ENCODE measurements at places on chromosomes 16 and 17. TPM values are rescaled to one million over a fixed set of nuclear protein-coding genes. Genes with fewer than 3 reads are reported as not detected.

The TBC1D3 gene
- total RNA-seq: not detected

The CACNA1G gene
- total RNA-seq: 5.9 TPM

The TRPV2 gene
- total RNA-seq: 4.3 TPM

The ACAP1 gene
- 12.1 TPM for total RNA-seq

The OR1F1 gene
- total RNA-seq: not detected

The BIRC5 gene
- 13.3 TPM for total RNA-seq

The MLX gene
- total RNA-seq: 16.6 TPM

The RDM1 gene
- total RNA-seq: 0.58 TPM

The CACNG4 gene
- total RNA-seq: 2.3 TPM

The PHAF1 gene
- total RNA-seq: 12.9 TPM

The PRRT2 gene
- 8.3 TPM for total RNA-seq

The CCL4 gene
- total RNA-seq: 3.5 TPM

The KRT25 gene
- 0.35 TPM for total RNA-seq

The ARHGAP27 gene
- total RNA-seq: 7.1 TPM

The LRRC37A gene
- total RNA-seq: 2.2 TPM

The RNF43 gene
- 0.04 TPM for total RNA-seq

The CA4 gene
- 7.4 TPM for total RNA-seq

The PRSS22 gene
- not detected for total RNA-seq

The HS3ST4 gene
- total RNA-seq: 0.04 TPM

The ZP2 gene
- 0.09 TPM for total RNA-seq

The ARL5C gene
- 0.31 TPM for total RNA-seq

The MC1R gene
- 1.6 TPM for total RNA-seq

The FBXW10B gene
- 1.3 TPM for total RNA-seq

The FNDC8 gene
- total RNA-seq: not detected

The CLEC19A gene
- total RNA-seq: not detected

The KCNH4 gene
- total RNA-seq: not detected

The HS3ST3A1 gene
- 2.3 TPM for total RNA-seq

The CACNG1 gene
- total RNA-seq: 112 TPM

The ALDH3A1 gene
- total RNA-seq: 0.18 TPM

The DHX58 gene
- 8.1 TPM for total RNA-seq

The HOXB1 gene
- not detected for total RNA-seq

The KRTAP3-2 gene
- total RNA-seq: 0.18 TPM

The RNF166 gene
- total RNA-seq: 17.6 TPM

The EME2 gene
- 7.2 TPM for total RNA-seq

All from muscle of leg (tissue), 16 donors.